ENCODE measurements at places on chromosomes 2 and 18.

GRCh38 chr2:210633699-210634098 lies 77.3 kb downstream of the CPS1 start:
- no peak for DNase-seq

DNA sequence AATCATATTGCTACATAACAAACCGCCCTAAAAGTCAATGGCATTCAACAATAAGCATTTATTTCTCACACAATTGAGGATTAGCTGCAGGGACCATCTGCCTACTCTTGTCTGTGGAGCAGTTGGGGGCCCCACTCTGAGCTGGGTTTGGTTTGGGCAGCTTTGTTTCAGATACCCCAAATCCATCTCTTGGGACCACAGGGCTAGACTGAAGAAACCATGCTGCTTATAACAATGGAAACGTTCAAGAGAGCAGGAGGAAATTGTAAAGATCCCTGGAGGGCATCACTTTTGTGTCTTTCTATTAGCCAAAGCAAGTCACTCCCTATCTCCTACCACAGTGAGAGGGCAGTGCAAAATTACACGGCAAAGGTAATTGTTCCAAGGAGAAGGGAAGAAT lies 146.5 kb upstream of the MGAT5 start:
- DNase-seq: no peak

- DNase-seq: no peak
Observed at GRCh38 chr18:58847383-58848071, 17.1 kb upstream of the ZNF532 start.

- no peak for DNase-seq
Observed at GRCh38 chr2:43041661-43042360, 184.6 kb downstream of the ZFP36L2 start.

GRCh38 chr2:132766573-132766972 lies 96.6 kb upstream of the LYPD1 start:
- DNase-seq: no peak

- peak; percentile 82 for DNase-seq
Observed at GRCh38 chr18:74498712-74499627, 2.8 kb downstream of the CNDP2 start.

DNA sequence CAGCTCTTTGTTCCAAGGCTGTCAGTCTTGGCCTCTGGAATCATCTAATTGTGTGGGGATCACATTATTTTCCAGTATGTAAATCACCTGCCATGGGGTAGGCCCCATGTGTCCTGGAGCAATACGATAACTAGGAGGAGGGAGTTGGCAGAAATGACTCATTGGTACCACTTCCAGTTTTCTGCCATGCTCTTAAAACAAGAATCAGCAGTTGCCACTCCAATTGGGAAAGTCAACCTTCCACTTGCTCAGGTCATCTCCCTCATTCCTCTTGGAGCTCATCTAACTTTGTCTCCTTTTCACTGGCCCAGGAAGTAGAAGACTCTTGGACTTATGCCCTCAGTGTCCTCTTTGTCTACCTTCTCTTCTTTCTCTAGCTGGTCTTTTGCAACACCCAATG lies 487.0 kb downstream of the SLC4A3 start:
- no peak for DNase-seq

GRCh38 chr2:176769021-176769420 lies 443.6 kb upstream of the HNRNPA3 start:
- DNase-seq: no peak

DNA sequence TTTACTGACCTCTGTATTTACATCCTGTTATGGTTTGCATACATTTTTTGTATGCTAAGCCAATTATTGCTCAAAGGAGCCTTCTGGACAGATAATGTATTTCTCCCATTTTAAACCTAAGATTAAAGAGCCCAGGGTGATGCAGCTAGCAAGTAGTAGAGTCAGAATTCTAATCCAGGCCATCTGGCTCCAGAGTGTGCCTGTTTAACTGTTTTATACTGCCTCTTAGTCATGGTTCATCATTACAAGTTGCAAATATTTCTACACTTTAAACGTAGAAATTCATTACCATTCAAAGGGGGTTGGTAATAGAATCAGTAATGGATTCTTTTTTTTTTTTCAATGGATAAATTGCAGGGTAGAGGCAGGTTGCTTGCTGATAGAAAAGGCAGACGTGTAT lies 52.4 kb downstream of the EPC2 start:
- DNase-seq: no peak

- DNase-seq: no peak
Observed at GRCh38 chr2:181072486-181073235, 92.3 kb downstream of the UBE2E3 start.

- DNase-seq: no peak
Observed at GRCh38 chr18:22547807-22548561, 130.3 kb upstream of the CTAGE1 start.

- DNase-seq: no peak
Observed at GRCh38 chr2:173151671-173152401, 76.2 kb downstream of the MAP3K20 start.

GRCh38 chr2:236909193-236909504 lies 176.5 kb upstream of the COPS8 start:
- no peak for DNase-seq

- DNase-seq: no peak
Observed at GRCh38 chr2:74474481-74474880, 2.0 kb upstream of the MRPL53 start.

GRCh38 chr2:157899125-157899839 lies 23.2 kb upstream of the ACVR1 start:
- DNase-seq: peak; percentile 39

GRCh38 chr2:238339814-238340213 lies 19.5 kb downstream of the TRAF3IP1 start:
- DNase-seq: no peak

- peak; percentile 10 for DNase-seq
Observed at GRCh38 chr2:128639693-128640092, 321.0 kb upstream of the HS6ST1 start.

GRCh38 chr2:163570391-163570790 lies 165.4 kb downstream of the FIGN start:
- no peak for DNase-seq

DNA sequence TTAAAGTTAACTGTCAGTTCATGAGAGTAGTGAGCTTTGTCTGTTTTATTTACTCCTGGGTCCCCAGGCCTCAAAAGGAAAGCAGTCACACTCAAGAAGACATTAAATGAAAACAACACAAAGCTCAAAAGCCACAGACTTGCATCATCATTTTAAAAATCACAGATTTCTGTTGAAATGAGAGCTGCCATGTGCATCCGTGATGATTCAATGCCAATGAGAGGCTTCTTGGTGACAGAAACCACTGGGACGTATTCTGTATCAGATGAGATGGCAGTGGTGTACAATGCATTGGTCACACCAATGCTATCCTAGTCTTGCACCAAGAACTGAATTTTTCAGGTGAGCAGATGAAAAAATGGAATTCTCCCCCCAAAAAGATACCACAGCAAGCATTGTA lies 204.8 kb downstream of the ANAPC1 start:
- no peak for DNase-seq

DNA sequence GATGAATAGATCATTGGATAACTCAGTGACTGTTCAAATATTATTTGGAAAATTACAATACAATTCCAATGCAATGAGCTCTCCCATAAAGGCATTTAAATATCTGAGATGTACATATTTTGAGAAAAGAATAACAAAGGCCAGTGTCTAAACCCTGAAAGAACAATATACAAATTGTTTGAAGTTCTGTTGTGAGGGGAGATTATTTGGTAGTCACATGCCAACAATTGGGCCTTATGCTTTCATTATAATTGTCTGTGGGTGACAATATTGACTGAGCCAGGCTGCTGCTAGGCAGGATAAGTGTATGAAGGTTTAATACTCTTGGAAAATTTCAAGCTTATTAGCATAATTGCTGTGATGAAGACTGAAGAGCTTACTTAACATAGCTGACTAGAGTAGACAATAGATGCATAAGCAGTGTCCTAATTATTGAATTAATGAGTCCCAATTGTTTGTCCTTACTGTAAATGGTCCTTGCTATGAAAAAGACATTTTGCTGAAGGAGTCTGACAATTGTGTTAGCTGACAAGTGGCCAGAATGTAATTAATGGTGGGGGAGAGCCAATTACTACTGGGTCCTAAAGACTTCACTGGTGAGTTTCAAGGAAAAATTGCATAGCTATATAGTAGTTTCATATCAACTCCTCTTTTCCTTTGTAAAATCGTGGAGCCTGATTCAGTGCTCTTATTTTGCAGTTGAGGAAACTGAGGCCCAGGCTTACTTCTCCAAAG lies 5.0 kb upstream of the SMAD2 start:
- DNase-seq: no peak

- no peak for DNase-seq
Observed at GRCh38 chr18:58228176-58228575, 184.2 kb downstream of the NEDD4L start.

DNA sequence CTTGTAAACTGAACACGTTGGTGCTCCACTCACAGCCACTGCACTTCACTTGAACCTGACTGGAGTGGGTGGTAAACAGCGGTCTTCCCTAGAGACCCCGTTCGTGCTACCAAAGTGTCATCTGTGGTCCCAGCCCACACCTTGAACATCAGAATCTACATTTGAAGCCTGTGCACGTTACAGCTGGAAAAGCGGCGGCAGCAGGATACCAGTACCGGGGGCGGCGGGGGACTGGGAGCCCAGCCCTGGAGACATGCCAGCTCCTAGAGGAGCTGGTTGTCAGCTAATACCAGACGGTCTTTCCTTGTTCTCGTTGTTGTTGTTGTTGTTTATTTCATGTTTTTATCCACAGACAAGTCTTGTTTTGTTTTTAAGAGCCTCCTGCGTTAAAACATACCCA lies 156.7 kb downstream of the WDSUB1 start:
- no peak for DNase-seq

GRCh38 chr2:104856086-104856972 lies 2.4 kb downstream of the POU3F3 start:
- no peak for DNase-seq

- no peak for DNase-seq
Observed at GRCh38 chr2:215447673-215448081, 11.8 kb upstream of the FN1 start.

- DNase-seq: no peak
Observed at GRCh38 chr2:54626884-54627283, 96.6 kb upstream of the EML6 start.

DNA sequence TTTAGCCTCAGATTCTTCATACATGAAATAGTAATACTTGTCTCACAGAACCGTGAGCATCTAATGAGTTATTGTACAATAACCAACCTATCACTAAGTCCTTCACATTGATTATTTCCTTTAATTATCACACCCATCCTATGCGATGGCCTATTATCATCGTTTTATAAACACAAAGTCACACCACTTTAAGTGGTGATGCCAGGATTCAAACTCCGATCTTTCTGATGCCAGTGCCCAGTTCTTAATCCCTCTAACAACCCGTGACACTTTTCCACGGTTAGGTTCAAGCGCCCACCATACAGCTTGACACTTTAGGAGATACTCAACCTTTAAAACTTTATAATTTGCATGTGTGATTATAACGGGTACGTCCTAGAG lies 523 bp upstream of the ALMS1 start:
- no peak for DNase-seq

DNA sequence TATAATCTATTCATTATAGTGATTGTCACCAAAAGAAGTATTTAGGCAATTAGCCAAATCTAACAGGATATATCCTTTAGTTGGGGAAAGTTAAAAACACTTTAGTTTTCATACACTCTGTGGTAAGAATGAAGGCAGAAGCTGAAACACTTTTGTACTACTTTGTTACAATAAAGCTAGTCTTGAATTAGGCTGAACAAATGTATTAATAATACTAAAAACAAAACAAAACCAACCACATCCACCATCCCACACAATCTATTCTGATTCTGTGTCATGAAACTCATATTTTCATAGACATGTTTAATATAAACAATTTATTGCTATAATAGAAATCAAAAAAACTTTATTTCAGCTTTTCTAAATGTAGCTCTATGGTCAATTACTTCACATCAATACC lies 508.8 kb downstream of the ZEB2 start:
- DNase-seq: no peak

- peak; percentile 67 for DNase-seq
Observed at GRCh38 chr2:157404363-157404762, 39.5 kb downstream of the CYTIP start.

DNA sequence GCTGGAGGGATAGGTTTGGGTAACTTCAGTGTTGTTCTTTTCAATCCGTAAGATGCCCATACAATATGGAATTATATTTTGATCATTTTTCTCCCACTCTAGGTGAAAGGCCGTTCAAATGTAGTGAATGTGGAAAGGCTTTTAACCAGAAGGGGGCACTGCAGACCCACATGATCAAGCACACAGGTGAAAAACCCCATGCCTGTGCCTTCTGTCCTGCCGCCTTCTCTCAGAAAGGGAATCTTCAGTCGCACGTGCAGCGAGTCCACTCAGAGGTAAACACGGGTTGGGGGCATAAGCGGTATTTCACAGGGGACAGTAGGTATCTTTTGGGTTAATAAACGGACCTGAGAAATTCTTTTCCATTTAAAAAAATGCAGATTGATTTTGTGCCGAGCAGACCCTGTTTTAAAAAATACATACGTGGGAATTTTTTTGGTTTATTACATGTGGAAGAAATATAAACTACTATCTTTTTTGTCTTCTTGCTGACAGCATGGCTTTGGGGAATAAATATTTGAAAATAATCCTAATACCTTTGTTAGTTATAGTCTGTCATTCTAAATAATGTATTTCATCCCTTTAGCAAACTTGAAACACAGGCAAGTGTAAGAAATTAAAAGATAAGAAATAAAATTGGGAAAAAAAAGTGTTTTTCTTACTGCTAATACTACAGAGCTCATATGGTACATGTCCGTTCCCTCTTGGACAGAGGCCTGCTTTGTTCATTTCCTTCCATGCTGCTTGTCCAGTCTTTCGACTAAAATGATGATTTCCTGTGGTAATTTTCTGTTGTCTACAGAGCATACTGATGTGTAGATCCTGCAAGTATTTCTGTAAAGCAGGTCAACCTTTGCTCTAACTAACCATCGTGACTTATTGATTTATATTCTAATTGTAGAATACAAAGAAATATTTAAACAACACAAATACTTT lies 53.3 kb downstream of the ZNF236 start:
- DNase-seq: peak; percentile 56

DNA sequence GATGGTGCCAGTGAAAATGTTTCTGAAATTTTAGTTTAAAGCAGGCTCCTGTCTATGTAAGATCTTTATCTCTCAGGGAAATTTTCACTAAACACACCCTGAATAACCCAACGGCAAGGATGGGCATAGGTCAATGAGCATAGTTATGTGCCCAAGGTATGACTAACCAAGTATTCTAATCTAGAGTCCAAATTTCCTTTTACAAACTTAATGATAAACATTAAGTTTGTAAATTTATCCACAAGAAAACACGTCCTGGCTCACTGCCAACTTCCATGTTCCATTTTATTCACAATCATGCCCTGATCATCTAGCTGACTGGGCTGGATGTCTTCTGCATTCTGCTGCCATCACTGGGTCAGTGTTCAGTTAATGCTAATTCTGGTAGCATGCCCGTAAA lies 151.2 kb downstream of the SRBD1 start:
- no peak for DNase-seq

GRCh38 chr2:238882082-238882755 lies 34.3 kb downstream of the TWIST2 start:
- no peak for DNase-seq

- DNase-seq: no peak
Observed at GRCh38 chr2:23697256-23698075, 229.5 kb downstream of the ATAD2B start.

- no peak for DNase-seq
Observed at GRCh38 chr2:228503731-228504130, 322.2 kb upstream of the SPHKAP start.
